ENCODE measurements at places on chromosomes 4 and X. TPM values are rescaled to one million over a fixed set of nuclear protein-coding genes. Genes with fewer than 3 reads are reported as not detected.

- DNase-seq: no peak
Measured at GRCh38 chrX:38636949-38637819, 75.8 kb downstream of the TSPAN7 start.

DNA sequence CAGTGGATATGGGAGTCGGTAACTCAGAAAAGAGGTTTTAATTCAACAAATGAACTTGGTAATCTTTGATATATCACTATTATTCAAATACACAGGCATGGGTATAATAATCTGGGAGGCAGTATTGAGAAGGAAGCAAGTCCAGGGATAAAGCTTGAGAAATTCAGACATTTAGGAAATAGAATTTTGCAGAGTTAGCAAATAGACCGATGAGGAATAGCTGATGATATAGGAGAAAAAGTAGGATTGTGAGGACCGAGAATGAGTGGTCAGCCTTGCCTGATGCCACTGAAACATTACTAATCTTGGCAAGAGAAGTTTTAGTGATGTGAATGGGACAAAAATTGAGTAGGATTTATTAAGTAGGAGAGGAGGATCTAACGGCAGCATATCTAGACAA lies 71.9 kb downstream of the TLL1 start:
- DNase-seq: no peak

- no peak for DNase-seq
Measured at GRCh38 chrX:66919280-66919832, 280.5 kb upstream of the EDA2R start.

SPIN2A gene
- 0.22 TPM for total RNA-seq
